ENCODE measurements at places on chromosomes 4 and X. TPM values are rescaled to one million over a fixed set of nuclear protein-coding genes. Genes with fewer than 3 reads are reported as not detected.

PAGE4 gene
- not detected for total RNA-seq

FDCSP gene
- total RNA-seq = not detected

CAPN6 gene
- 1.1 TPM for total RNA-seq

FABP2 gene
- not detected for total RNA-seq

POU4F2 gene
- total RNA-seq = not detected

APLN gene
- 1.4 TPM for total RNA-seq

TMPRSS11F gene
- total RNA-seq = not detected

TRAPPC2 gene
- 14.3 TPM for total RNA-seq

DGKK gene
- 0.04 TPM for total RNA-seq

MGAT4D gene
- total RNA-seq = not detected

EFHC2 gene
- total RNA-seq = 4.0 TPM

RPS6KA6 gene
- total RNA-seq = 4.4 TPM

TRIML2 gene
- total RNA-seq = not detected

HPGDS gene
- total RNA-seq = 0.47 TPM

S100P gene
- not detected for total RNA-seq

PPP1R2C gene
- total RNA-seq = not detected

DMD gene
- total RNA-seq = 111 TPM

DCK gene
- total RNA-seq = 13.2 TPM

JCHAIN gene
- not detected for total RNA-seq

CXCL1 gene
- total RNA-seq = 10.5 TPM

ATP7A gene
- total RNA-seq = 12.5 TPM

RHOXF2 gene
- not detected for total RNA-seq

VEGFD gene
- total RNA-seq = 3.2 TPM

MAGEA4 gene
- total RNA-seq = not detected

FATE1 gene
- total RNA-seq = not detected

SPANXN4 gene
- total RNA-seq = not detected

AR gene
- 7.8 TPM for total RNA-seq

ACE2 gene
- total RNA-seq = 4.5 TPM

PTTG2 gene
- 3.5 TPM for total RNA-seq

VSIG4 gene
- total RNA-seq = 31.9 TPM

ADH1A gene
- 1.4 TPM for total RNA-seq

OCIAD2 gene
- 2.4 TPM for total RNA-seq

GRID2 gene
- total RNA-seq = 0.81 TPM

ZNF595 gene
- total RNA-seq = 27.6 TPM

SPOCK3 gene
- total RNA-seq = 1.3 TPM

FRMPD3 gene
- total RNA-seq = not detected

SHROOM3 gene
- total RNA-seq = 47.6 TPM

All from gastroesophageal sphincter (tissue), 4 donors.